ENCODE measurements at places on chromosomes 1 and 21.

DNA sequence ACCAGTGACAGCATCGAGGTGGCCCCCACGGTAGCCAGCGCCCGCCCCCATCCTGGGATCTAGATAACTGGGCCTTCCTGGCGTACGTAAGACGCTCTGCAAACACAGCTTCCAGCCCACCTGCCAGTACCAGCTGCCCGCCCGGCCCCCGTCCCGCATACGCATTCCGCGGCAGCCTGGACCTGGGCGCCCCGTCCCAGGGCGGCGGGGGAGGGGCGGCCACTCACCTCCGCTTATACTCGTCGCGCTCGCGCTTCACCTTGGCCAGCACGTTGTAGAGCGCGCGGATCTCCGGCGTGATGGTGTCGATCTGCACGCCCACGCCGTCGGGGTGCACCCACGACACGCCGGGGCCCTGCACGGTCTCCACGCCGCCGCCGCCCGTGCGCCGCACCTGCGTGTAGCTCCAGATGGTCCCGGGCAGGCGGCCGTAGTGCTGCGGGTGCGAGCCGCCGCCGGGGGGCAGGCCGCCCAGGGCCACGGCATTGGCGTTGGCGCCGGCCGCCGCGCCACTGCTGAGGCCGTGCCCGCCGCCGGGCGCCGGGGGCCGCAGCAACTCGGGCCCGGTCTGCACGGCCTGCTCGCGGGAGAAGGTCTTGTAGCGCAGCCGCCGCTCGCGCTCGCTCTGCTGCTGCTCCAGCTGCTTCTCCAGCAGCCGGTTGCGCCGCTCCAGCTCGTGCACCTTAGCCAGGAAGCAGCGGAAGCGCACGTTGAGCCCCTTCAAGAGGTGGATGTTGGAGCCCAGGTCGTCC is 859 bp downstream of the IFFO2 start:
- DNase-seq = peak; percentile 42

GRCh38 chr21:42102991-42103390 is 31.9 kb downstream of the UMODL1 start:
- DNase-seq = no peak

DNA sequence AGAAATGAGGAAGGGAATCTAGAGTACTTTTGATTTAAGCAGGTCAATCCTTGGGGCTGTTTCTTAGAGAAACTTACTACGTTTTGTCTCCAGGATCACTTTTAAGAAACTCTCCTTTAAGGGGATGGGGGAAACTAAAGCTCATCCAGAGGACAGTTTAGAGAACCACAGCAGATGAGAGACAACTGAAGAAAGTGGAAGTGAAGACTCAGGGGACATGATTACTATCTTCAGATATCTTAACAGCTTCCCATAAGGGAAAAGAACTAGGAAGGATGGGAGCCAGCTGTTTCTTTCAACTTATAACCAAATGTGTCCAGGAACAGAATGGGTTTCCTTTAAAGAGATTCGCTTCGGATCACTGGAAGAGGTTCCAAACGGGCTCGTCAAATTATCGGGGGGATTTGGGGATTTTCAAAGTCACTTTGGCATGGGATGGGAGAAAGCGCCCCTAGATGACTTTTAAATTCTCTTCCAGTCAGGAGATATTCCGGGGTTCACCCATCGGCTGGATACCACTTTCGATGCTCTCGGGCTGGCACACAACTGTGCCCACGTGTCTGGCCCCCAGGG is 1.2 kb downstream of the SCMH1 start:
- no peak for DNase-seq

DNA sequence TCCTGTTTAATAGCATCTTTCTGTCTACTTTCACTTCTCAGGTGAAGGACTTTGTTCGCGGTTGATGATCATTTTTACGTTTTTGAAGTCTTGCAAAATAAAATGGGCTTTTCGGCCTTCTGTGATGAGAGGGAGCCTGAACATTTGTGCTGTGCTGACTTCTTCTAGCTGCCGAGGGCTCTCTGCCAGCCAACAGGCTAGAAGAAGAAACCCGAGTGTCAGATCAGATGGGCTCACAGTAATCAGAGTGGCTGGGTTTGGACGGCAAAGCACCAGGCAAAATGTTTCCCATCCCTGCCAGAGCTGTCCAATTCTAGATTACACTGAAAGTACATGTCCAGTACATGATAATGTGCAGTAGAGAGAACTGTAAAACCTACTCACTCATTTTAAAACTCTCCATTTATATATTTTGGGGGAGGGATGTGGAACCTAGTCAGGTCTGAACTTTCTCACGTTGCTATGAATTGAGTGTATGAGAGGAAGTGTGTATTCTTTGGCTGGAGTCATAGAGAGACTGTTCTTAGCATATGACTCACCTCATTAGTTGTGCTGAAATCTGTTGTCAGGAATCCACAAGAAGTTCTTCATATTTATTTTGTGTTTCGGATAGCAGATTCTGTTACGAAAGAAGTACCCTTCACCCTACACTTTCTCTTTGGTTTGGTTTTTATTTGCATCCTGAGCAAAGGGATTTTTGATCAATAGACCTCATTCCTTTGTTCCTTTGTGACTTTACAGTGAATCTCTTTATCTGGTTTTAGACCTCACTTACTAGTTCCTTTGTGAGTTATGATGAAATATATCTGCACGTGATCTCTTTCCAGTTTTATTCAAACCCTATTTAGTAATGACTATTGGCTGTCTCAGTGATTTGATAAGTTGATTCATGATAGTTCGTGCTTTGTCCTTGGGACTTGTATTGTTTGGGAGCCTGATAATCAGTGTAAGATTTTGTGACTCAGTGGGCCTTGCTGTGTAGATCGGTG is 4.8 kb downstream of the ATP1A1 start:
- peak; percentile 54 for DNase-seq

- no peak for DNase-seq
Measured at GRCh38 chr1:71400050-71400449, 319.2 kb upstream of the ZRANB2 start.
